ENCODE measurements at places on chromosomes 1 and 21. TPM values are rescaled to one million over a fixed set of nuclear protein-coding genes. Genes with fewer than 3 reads are reported as not detected.

RHOU gene
- 1.2 TPM for total RNA-seq

OR14K1 gene
- not detected for total RNA-seq

GJA9 gene
- total RNA-seq: not detected

CCT8 gene
- 489 TPM for total RNA-seq

SPATA6 gene
- total RNA-seq: 1.4 TPM

TENT5C gene
- total RNA-seq: 13.6 TPM

NUAK2 gene
- 1.9 TPM for total RNA-seq

CD1D gene
- total RNA-seq: not detected

CNTN2 gene
- total RNA-seq: not detected

CHIT1 gene
- total RNA-seq: 0.74 TPM

- H3K4me3 ChIP-seq: no peak overlapping the region
- DNase-seq: no peak
- peaks cover 21% of the 10 kb centered on the region for H3K27me3 ChIP-seq
These were observed 20.6 kb upstream of the PPM1J start for GRCh38 chr1:112735752-112736151.

GRCh38 chr1:13730751-13731482 is 30.9 kb downstream of the PRDM2 start:
- H3K4me1 ChIP-seq: peaks cover 83% of the 10 kb centered on the region
- H3K27me3 ChIP-seq: no peaks in the 10 kb centered on the region
- DNase-seq: peak; percentile 92
- peak overlapping the region; percentile 98 for H3K27ac ChIP-seq
- peak overlapping the region; percentile 81 for H3K4me3 ChIP-seq

DNA sequence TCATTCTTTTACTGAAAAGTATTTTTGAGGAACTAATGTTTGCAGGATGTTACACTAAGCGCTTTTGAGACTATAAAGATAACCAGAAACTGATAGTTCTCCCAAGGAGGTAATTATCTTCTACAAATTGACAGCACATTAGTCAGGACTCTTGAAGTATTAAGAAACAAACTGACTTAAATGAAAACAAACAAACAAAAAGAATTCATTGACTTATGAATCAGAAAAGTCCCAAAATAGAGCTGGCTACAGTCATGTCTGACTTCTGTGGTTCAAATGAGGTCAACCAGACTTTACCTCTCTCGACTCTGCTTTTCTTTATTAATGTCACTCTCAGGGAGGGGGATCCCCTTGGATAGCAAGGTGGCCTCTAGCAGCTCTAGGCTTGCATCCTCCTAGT is 296.8 kb downstream of the TPR start:
- no peaks in the 10 kb centered on the region for H3K36me3 ChIP-seq
- H3K4me1 ChIP-seq: no peaks in the 10 kb centered on the region
- DNase-seq: no peak

DNA sequence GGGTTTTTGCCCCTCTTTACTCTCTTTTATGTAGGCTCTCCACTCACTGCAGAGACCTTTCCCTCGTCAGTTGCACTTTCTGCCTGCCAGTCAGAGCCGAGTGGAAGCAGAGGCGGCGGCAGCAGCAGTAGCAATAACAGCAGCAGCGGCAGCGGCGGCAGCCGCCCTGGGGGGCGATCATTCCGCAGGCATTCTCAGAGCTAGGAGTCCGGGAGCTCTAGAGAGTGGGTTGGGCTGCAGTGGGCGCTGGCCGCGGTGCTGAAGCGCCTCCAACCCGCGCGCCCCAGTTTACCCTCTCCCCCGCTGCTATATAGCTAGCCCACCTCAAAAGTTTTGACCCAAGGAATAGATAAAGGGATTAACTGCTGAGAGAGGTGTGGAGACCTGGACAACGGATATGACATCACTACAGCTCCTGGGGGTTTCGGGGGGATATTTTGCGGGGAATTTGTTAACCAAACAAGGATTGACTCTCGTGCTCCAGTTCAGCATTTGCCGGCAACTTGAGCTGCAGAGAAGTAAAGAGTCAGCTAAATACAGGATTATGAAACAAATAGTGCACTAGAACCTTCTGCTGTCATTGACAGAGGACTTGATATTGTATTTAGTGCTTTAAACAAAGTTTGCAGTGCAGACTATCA is at the start of gene OLFM3:
Gene OLFM3 (minus strand): TSS at position 102 of the 641 bp plus-strand sequence.
- H3K4me3 ChIP-seq: no peak within 1 kb of the TSS
- no peaks in the 10 kb centered on the region for H3K4me1 ChIP-seq
- H3K27ac ChIP-seq: no peak within 1 kb of the TSS
- peaks cover 17% of the 10 kb centered on the region for H3K27me3 ChIP-seq
- no peaks in the 10 kb centered on the region for H3K36me3 ChIP-seq
- DNase-seq: peak; percentile 2

DNA sequence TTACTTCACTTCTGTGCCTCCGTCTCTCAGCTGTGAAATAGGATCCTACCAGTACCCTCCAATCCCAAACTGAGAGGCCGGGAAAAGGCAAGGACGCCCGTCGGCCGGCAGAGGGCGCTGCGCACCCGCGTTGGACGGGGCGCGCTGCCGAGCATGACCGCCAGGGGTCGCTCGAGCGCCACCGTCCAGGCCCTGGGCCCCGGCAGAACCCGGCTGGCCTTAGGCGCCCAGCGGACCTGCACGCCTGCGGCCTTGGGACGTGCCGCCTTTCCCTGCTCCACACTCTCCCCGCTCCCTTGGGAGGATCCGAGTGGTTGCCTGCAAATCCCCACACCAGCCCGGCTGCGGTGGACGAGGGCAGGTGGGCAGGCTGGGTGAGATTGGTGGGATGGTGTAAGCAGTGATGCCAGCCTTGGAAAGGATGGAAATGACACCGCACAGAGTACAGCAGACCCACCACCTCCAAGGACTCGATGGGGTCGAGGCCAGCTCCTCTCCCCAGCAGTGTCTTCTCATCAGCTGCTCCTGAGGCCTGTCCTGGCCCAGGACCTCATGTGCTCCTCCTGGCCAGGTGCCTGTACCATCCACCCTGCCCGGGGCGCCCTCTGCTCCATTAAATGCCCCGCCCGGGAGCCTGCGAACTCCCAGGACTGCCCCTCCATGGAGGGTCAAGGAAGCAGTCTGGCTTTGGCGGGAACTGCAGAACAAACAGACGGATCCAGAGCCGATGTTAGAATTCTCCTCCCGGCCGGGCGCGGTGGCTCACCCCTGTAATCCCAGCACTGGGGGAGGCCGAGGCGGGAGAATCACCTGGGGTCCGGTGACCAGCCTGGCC is 47.4 kb upstream of the LBR start:
- peak; percentile 58 for DNase-seq
- H3K4me1 ChIP-seq: peaks cover 41% of the 10 kb centered on the region
- no peak overlapping the region for H3K4me3 ChIP-seq
- H3K27ac ChIP-seq: no peak overlapping the region

DNA sequence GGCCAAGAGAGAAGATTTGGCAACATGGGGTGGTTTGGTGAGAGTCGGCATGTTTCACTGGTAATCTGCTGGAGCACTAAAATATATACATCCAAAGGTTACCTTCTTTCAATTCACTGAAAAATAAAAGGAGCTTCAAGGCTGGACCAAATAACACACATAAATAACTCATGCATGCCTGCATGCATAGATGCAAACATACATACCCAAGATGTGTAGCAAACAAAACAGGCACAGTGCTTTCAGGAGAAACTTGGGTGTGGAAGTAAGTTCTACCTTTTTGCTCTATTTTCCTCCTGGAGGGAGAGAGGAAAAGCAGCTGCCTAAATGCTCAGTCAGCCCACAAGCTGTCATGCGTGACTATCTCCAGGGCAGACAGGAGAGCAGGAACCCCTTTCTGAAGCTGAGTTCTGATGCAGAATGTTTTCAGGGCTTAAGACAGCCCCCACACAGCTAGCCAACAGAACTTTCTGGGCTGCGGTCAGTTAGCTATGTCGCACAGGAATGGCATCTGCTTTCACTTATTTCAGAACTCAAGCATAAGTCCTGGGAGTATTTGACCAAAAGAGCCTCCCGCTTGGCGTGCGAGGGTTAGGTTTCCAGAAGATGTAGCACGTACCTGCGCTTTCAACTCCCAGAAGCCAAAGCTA is 166.2 kb downstream of the TOMM20 start:
- peaks cover 77% of the 10 kb centered on the region for H3K4me1 ChIP-seq
- no peaks in the 10 kb centered on the region for H3K27me3 ChIP-seq
- H3K27ac ChIP-seq: peak overlapping the region; percentile 93
- peak overlapping the region; percentile 56 for H3K4me3 ChIP-seq
- H3K36me3 ChIP-seq: peaks cover 5% of the 10 kb centered on the region
- peak; percentile 73 for DNase-seq

DNA sequence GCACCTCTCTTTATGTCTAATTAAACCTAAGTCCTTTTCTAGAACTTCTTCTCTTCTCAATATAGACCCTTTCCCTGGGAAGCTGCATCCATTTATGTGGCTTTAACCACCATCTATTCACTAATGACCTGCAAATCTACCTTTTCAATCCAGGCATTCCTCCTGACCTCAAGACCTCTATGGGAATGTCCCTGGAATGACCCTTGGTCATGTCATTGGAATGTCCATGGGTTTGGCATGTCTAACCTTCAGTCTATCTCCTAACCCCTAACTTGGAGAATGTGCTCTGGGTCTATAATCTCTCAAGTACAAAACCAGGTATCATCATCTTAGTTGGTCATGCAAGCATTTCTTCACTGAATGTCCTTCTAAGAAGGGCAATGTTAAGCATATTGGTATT is 196.1 kb downstream of the KCNH1 start:
- H3K27me3 ChIP-seq: no peaks in the 10 kb centered on the region
- no peak overlapping the region for H3K4me3 ChIP-seq
- no peak overlapping the region for H3K27ac ChIP-seq
- no peaks in the 10 kb centered on the region for H3K36me3 ChIP-seq
- peaks cover 2% of the 10 kb centered on the region for H3K4me1 ChIP-seq

DNA sequence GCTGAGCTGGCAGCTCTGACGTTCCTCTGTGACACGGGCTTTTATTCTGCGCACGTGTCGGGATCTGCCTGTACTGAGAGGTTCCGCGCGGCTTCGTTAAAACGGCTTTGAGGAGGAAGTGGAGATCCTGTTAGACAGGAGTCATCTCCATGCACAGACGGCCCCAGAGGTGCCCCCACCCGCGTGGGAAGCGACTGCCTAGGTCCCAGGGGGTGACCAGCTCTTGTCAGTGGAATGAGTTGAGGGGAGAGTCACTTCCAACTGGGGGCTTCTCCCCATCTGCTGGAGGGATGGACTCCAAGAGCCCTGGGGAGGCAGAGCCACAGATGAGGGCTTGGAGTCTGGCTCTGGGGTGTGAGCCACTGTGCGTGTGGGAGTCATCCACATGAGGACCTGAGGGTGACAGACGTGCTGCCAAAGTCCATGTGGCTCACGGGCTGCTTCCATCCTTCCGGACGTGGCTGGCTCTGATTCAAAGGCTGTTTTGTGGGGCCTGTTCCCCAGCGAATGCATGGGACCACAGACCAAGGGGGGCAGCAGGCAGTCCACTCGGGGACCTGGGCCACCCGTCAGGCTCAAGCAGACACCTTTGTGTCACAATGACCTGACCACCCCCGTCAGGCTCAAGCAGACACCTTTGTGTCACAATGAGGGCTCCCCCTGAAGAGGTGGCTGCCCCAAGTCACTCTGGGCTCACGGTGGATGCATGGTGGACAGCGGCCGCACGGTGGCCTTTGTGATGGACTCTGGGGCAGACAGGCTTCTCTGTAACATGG is 26.8 kb downstream of the PTTG1IP start:
- no peaks in the 10 kb centered on the region for H3K27me3 ChIP-seq
- peak; percentile 66 for DNase-seq
- H3K36me3 ChIP-seq: peaks cover 13% of the 10 kb centered on the region
- peak overlapping the region; percentile 53 for H3K27ac ChIP-seq
- peaks cover 26% of the 10 kb centered on the region for H3K4me1 ChIP-seq

GRCh38 chr1:220306339-220306738 is 34.1 kb upstream of the RAB3GAP2 start:
- no peak overlapping the region for H3K27ac ChIP-seq
- H3K36me3 ChIP-seq: no peaks in the 10 kb centered on the region
- H3K4me1 ChIP-seq: no peaks in the 10 kb centered on the region
- peaks cover 13% of the 10 kb centered on the region for H3K27me3 ChIP-seq
- H3K4me3 ChIP-seq: no peak overlapping the region
- DNase-seq: no peak

- no peak for DNase-seq
- peaks cover 3% of the 10 kb centered on the region for H3K27me3 ChIP-seq
- no peaks in the 10 kb centered on the region for H3K36me3 ChIP-seq
- no peaks in the 10 kb centered on the region for H3K4me1 ChIP-seq
These were observed 39.5 kb upstream of the UBE2U start for GRCh38 chr1:64163970-64164369.

GRCh38 chr1:192700834-192701271 is 64.9 kb downstream of the RGS13 start:
- no peaks in the 10 kb centered on the region for H3K36me3 ChIP-seq
- DNase-seq: no peak
- peaks cover 5% of the 10 kb centered on the region for H3K27me3 ChIP-seq
- H3K27ac ChIP-seq: no peak overlapping the region
- H3K4me3 ChIP-seq: no peak overlapping the region

DNA sequence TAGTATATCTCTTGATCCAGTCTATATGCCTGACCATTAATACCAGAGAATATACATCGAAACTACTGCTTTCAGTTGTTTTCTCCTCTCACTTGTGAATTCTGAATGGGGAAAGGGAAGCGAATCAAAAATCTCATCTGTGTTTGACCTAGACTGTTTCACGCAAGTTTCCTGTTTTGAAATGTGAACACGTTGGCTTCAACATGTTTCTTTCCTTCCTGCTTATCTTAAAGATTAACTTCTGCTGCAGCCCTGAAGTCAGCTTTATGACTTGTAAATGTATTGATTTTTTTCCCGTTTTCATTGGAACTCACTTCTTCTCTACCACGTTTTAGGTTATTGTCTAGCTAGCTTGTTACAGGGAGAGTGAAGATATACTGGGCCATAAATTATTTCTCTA is 49.9 kb downstream of the SNX27 start:
- H3K27ac ChIP-seq: peak overlapping the region; percentile 7
- no peaks in the 10 kb centered on the region for H3K27me3 ChIP-seq
- peaks cover 14% of the 10 kb centered on the region for H3K36me3 ChIP-seq
- no peak for DNase-seq
- H3K4me1 ChIP-seq: peaks cover 7% of the 10 kb centered on the region
- H3K4me3 ChIP-seq: no peak overlapping the region

- H3K27ac ChIP-seq: peak overlapping the region; percentile 25
- peak; percentile 82 for DNase-seq
- no peak overlapping the region for H3K4me3 ChIP-seq
- H3K27me3 ChIP-seq: peaks cover 3% of the 10 kb centered on the region
These were observed 158.3 kb upstream of the CACNA1E start for GRCh38 chr1:181324797-181325616.

Data from activated CD8-positive, alpha-beta T cell treated with anti-CD3 and anti-CD28 coated beads for 36 hours (primary cell).